ENCODE measurements at places on chromosomes 13 and 19. TPM values are rescaled to one million over a fixed set of nuclear protein-coding genes. Genes with fewer than 3 reads are reported as not detected.
A peak's percentile ranks its signal among the peaks of the same experiment; 100 is the strongest.

- H3K36me3 ChIP-seq = no peaks in the 10 kb centered on the region
- DNase-seq = peak; percentile 36
- peak overlapping the region; percentile 84 for H3K4me3 ChIP-seq
- peak overlapping the region; percentile 27 for H3K27ac ChIP-seq
Measured at GRCh38 chr19:12779162-12779993, 4.0 kb upstream of the HOOK2 start.

ZNF584 gene
- total RNA-seq = 28.4 TPM

DNA sequence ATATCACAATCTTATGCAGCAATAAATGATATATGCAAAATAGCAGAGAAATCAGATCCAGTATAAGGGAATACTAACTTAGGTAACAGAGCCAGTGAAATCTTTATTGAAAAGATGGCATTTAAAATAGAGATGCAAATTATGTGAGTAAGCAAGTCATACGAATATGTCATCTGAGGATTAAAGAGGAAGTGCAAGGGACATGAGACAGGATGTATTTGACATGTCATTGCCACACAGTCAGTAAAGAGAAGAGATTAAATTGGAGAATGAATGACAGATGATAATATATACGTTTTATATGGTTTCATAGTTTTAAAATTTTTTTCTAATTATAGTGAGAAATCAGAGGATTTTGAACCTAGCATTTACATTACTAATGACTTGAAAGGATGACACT is 426.4 kb downstream of the SLITRK5 start:
- H3K27me3 ChIP-seq = no peaks in the 10 kb centered on the region
- H3K4me3 ChIP-seq = no peak overlapping the region
- peaks cover 6% of the 10 kb centered on the region for H3K36me3 ChIP-seq
- no peak for DNase-seq
- H3K27ac ChIP-seq = no peak overlapping the region
- H3K4me1 ChIP-seq = peaks cover 2% of the 10 kb centered on the region

XPO4 gene
- total RNA-seq = 26.5 TPM

DNA sequence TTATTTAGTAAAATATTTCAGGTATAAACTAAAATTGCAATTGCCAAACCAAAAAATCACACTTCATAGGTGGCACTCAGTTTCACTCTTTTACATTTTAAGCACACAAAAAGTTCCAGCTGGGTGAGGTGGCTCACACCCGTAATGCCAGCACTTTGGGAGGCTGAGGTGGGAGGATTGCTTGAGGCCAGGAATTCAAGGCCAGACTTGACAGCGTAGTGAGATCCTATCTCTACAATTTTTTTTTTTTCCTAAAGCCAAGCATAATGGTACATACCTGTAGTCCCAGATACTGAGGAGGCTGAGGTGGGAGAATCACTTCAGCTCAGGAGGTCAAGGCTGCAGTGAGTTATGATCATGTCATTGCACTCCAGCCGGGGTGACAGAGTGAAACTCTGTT is 20.6 kb upstream of the SLC46A3 start:
- H3K27me3 ChIP-seq = no peaks in the 10 kb centered on the region
- no peaks in the 10 kb centered on the region for H3K4me1 ChIP-seq
- DNase-seq = no peak
- no peak overlapping the region for H3K4me3 ChIP-seq
- no peak overlapping the region for H3K27ac ChIP-seq

Data from neural crest cell (in vitro differentiated cells).